ENCODE measurements at places on chromosomes 12 and 14.

GRCh38 chr12:47237751-47238211 lies 158.0 kb upstream of the AMIGO2 start:
- no peak for DNase-seq

GRCh38 chr12:25792031-25792430 lies 166.5 kb upstream of the RASSF8 start:
- DNase-seq, result no peak

GRCh38 chr12:49345825-49346658 lies 646 bp upstream of the DNAJC22 start:
- DNase-seq, result no peak

- DNase-seq, result no peak
Observed at GRCh38 chr12:33795536-33795935, 226.8 kb upstream of the ALG10 start.

GRCh38 chr12:26062566-26062965 lies 62.3 kb downstream of the BHLHE41 start:
- no peak for DNase-seq

- no peak for DNase-seq
Observed at GRCh38 chr14:34951286-34951685, 31.5 kb upstream of the SRP54 start.

DNA sequence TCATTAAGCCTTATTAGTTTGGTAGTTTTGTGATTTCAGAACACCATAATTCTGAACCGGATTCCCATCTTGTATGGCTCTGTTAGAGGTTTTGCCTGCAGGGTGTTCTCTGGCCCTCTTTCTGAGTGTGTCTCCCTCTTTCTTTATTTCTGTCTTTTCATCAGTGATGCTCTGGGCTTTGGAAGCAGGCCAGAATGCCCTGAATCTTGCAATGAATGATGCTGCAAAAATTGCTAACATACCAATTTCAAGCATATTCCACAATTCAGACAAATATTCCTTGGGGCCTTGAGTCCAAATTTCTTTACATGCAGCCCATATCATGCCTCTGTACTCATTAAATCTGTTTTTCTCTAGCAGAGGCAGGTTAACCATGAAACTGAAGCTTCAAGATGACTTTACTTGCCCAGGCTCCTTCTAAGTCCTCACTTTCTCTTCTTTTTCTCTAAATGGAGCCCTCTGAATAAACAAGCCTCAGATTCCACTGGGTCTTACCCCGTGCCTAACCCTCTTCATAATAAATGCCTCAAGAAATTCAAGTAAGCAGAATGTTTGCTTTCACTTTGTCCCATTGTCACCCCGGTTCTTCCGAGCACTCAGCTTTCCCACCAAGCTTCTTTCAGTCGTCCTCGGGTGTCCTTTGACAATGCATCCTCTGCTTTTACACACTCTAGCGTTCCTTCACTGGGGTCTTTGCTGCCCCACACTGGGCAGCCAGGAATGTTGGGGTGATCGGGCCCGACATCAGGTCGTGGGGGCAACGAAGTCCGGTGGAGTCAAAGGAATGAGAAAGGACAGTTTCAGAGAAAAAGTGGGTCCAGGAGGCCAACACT lies 78.8 kb upstream of the SLC38A4 start:
- DNase-seq, result no peak

GRCh38 chr12:88325076-88325815 lies 183.1 kb downstream of the TMTC3 start:
- DNase-seq, result no peak

DNA sequence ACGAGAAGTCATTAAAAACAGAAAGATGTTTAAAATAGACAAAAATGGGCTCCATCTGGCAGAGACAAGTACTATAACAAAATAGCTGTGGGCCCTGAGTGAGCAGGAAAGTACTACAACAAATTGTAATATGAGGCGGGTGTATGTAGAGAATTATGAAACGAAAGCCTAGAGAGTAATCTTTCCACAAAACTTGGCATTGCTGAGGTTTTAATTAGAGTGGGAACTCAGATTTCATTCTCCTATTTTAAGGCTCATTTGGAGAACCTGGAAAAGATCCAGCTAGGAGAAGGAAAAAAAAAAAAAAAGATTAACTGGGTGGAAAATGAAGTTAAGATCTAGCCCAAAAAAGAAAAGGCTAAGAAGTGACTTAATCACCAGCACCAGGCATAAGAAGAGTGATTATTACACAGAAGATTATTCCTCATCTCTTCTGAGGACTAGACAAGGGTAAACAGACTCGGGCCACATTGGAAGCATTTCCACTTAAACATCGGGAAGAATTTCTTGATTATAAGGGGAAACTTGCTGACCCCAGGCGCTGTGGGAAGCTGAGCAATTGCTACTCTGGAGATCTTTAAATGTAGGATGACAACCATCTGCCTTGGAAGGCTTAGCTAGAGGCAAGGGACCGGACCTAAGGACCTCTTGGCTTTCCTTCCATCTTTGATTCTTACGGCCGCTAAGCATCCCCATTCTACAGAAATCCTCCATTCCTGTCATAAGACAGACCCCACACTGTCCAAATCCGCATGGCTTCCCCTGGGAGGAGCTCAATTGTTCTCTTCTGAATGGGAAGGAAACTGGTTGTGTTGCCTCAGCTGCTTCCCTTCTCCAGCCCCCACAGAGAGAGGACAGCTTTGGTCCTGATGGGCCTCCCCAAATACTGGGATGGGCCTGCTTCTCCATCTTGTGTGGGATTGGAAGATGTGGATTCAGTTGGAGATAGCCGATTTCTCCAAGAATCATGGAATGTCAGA lies 40.6 kb downstream of the IGF1 start:
- no peak for DNase-seq

GRCh38 chr12:53596920-53597363 lies 29.2 kb downstream of the ATF7 start:
- no peak for DNase-seq

DNA sequence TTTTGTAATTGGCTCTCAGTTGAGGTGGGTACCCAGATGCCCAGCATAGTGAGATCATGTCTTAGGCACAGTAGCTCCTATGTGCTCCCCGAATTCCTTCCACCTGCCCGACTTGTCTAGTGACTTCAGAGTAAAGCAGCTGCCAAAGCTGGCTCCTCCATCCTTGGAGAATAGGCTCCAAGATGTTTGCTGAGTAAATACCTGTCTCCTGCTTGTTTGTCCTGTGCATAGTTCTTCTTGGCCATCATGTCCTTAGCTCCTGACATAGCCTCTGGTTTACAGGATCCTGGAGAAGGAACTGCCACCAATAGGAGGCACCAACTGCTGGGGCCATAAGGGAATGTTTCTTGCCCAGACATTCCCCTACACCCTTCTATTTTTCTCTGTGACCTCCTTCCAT lies 52.6 kb upstream of the CISTR start:
- DNase-seq, result no peak

DNA sequence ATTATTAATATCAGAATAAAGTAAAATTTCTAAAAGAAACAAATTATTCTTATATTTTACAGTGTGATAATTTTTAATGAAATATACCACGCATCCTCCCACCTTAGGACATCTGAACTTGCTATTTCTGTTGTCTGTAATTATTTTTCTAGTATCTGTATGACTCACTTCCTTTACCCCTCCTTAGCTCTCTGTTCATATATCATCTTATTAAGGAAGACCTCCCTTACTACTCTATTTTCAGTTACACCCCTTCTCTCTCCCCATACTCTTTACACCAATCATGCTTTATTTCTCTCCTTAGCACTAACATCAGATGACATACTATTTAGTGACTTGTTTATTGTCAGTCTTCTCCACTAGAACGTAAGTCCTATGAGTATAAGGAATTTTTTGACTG lies 34.2 kb upstream of the C12orf50 start:
- no peak for DNase-seq

- no peak for DNase-seq
Observed at GRCh38 chr14:65041434-65041915, 54.8 kb downstream of the FNTB start.

GRCh38 chr14:68626386-68626785 lies 166.5 kb downstream of the ZFP36L1 start:
- no peak for DNase-seq

DNA sequence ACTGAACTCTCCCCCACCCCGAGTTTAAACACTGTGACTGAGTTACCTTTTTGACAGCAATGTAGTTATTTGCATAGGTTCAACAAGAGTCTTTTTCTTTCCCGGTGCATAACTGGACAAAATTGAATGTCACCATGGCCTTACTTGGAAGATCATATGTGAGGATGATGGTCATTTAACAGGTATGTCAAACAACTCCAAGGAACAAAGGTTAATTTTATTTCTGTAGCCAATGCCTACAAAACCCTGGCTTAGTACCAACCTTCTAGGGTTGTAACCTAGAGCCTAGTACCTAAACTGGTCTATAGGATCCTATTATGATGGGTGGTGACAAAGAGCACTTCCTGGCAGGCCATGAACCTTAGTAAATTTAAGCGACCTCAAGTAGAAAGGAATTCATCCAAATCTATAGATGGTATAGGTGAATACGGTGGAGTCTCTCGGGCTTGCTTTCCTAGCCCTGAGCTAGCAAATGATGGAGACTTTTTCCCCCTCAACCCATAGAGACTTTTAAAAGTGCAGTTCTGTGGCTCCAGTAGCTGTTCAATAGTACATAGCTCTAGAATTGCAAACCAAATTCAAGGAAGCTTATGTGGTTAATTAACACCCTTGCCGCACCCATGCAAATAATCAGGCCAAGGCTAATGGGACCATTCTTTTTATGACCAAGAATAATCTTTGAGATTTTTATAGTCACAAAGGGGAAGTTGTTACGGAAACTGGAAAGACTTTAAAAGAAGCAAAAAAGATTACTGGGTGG lies 89.0 kb downstream of the SLC38A1 start:
- no peak for DNase-seq
